ENCODE measurements at places on chromosomes 4 and X.

- no peak for DNase-seq
These were observed 19.4 kb upstream of the BMP2K start for GRCh38 chr4:78756776-78757175.

DNA sequence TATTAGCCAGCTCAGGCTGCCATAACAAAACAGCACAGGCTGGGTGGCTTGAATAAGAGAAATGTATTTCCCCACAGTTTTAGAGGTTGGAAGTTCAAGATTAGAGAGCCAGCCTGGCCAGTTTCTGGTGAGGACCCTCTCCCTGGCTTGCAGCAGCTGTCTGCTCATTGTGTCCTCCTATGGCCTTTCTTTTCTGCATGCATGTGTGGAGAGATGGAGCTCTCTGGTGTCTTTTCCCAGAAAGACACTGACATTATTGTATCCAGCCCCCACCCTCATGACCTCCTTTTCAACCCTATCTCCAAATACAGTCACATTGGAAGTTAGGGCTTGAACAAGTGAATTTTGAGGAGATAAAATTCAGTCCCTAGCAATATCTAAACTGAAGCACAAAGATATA is 263.8 kb upstream of the PABPC4L start:
- peak; percentile 15 for DNase-seq

DNA sequence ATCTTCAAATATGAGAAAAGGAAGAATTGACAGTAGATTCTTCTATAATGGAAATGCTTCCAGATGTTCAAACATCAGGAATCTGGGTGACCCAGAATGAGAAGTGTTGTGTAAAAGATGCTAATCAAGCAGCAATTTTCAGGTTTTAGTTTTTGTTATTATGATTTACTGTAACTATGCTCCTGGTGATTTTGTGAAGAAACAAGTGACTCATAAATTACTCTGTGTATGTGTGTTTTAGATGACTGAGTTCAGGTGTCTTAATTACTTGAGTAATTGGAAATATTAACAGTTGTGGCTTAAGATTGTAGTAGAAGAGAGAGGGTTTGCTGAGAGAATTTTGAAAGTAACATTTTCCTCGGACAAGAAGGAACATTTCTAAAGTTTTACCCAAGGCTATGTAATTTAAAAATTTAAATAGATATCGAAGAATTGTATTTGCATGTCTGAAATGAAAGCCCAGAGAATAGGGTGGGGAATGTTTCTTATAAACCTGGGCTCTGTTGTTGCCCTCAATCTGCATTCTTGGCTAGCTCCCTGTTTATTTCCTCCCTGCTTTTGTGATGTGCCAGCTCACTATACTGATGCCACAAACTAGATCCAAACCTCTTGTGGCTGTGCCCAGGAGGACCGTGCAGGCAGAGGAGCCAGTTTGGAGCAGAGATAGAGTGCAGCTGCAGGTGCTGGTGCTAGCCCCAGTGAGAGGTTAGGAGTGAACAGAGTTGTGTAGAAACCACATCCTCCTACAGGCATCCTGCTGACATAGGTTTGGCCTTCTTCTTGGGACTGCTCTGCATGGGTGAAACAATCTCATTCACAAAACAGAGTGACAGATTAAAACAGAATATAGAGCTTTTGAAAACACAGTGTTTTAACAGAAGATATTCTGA is 25.4 kb upstream of the TNIP3 start:
- no peak for DNase-seq

- DNase-seq = no peak
These were observed 121.9 kb upstream of the SMIM10 start for GRCh38 chrX:134868771-134869495.
